Progenitor cell of endocrine pancreas (in vitro differentiated cells): ENCODE measurements at places on chromosomes 11 and 22. TPM values are rescaled to one million over a fixed set of nuclear protein-coding genes. Genes with fewer than 3 reads are reported as not detected.

DNA sequence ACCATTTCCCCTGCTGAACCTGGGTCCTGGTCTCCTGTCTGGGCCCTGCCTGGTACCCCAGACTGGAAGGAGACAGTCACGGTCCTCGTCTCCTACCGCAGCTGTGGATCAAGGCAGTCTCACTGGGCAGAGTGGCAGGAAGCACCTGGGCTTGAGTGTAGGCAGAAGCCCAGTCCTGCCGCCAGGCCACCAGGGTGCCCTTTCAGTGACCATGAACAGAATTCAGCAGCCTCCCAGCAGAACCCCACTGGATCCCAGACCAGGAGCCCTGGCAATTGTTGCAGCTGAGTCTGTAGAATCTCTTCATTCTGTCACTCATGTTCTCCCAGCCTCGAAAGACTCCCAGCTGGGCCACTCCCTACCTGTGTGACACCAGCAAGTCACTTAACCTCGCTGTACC is 25.5 kb upstream of the CREB3L1 start:
- no peak for DNase-seq

DNA sequence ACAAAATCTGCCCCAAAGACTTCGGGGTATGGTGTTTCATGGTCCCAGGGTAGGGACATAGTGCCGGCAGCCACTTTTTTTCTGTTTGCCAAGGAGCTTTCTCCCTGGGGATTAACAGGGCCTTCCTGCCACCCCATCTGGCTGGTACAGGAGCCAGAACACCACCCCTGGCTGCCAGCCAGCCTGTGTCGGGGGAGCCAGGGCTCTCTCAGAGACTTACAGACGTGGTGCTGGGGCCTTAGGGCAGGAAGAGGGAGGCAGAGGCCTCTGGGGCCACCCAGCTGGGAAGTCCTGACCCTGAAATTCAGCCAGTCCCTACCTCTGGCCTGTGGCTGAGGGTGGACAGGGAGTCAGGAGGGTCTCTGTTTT is 52.4 kb upstream of the CDON start:
- no peak for DNase-seq

DNA sequence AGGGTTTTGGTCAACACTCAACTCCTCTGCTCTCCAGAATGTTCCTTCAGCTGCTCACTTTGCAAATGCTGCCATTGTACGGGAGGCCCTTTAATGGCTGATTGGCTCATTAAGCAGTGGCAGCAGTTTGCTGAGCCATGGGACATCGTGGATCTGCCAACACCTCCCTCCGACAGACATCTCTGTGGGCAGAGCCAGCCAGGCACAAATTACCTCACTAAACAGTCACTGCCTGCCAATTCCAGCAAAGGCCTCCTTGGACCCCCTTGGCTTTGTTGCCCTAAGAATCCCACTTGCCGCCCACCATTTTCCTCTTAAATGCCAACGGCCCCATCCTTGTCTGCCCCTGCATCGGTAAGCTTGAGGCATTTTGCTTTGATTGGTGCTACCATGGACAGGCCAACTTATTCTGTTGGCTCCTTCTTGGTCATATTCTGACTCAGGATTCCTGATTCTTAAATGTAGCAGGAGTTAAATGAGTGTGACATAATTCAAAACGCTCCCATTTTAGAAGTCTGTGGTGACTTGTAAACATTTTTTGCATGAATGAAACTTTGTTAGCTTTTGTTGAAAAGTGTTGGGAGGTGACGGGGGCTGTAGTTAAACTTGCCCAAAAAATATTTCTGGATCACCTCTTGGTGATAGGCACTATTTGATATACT is 57.5 kb upstream of the LMO2 start:
- no peak for DNase-seq

GRCh38 chr11:134367781-134368180 is 36.0 kb downstream of the GLB1L2 start:
- DNase-seq: no peak

- DNase-seq: no peak
Observed at GRCh38 chr11:44306052-44306917, 3.7 kb downstream of the ALX4 start.

GRCh38 chr22:48366056-48366455 is 1461.6 kb downstream of the BRD1 start:
- no peak for DNase-seq

DNA sequence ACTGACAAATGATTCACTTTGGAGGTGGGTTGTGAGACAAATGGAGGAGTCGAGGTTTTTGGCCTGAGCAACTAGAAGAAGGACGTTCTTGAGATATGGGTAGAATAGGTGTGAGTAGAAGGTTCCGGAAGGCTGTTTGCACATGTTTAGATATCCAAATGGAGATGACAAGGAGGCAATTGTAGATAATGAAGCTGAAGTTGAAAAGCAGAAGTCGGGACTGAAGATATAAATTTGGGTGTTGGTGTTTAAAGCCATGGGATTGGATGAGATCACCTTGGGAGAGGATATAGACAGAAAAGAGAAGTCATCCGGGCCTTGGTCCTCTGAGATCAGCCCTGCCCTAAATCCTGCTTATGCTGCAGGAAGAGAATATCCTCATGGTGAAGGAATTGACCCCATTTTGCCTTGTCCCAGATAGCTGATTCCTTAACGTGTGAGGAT is 75.5 kb upstream of the CD44 start:
- DNase-seq: no peak

DNA sequence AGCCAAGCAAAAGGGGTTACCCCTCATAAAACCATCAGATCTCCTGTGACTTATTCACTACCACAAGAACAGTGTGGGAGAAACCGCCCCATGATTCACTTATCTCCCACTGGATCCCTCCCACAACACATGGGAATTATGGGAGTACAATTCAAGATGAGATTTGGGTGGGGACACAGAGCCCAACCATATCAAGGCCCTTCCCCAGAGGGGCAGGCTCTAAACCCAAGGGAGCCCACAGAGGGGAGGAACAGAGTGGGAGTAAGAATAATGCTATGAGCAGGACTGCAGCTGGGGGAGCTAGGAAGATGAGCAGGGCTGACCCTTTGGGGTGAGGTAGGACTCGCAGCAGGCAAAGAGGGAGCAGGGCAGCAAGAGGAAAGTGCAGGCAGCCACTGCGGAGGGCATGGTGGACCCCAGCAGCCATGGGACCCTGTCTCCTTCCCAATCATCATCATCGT is 59.3 kb downstream of the CD82 start:
- DNase-seq: no peak

DNA sequence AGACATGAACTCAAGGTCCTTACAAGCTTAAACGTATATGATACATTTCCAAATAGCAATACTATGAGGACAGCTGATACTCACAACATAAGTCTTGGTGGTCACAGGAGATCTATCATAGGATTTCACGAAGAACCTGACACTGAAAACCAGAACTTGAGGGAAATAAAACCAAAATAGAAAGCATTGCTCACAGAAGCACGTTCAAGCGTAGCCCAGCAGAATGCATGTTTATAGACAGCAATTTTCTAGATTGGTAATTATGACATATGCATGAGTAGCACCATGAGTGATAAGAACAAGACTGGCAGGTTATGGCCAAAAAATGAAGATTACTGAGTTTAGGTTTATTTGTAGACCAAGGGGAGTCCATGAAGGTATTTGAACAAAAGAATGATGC is 243.5 kb downstream of the ETS1 start:
- DNase-seq: no peak

DNA sequence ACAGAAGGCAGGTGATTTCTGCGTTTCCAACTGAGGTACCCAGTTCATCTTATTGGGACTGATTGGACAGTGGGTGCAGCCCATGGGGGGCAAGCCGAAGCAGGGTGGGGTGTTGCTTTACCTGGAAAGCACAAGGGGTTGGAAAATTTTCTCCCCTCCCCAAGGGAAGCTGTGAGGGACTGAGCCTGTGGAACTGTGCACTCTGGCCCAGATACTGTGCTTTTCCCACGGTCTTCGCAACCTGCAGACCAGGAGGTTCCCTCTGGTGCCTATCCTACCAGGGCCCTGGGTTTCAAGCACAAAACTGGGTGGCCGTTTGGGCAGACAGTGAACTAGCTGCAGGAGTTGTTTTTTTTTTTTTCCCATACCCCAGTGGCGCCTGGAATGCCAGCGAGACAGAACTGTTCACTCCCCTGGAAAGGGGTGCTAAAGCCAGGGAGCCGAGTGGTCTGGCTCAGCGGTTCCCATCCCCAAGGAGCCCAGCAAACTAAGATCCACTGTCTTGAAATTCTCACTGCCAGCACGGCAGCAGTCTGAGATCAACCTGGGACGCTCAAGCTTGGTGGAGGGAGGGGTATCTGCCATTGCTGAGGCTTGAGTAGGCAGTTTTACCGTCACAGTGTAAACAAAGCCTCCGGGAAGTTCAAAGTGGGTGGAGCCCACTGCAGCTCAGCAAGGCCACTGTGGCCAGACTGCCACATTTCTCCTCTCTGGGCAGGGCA is 97.2 kb downstream of the JRKL start:
- DNase-seq: no peak

GRCh38 chr22:44396021-44396726 is 83.4 kb upstream of the SHISAL1 start:
- DNase-seq: peak; percentile 3

GRCh38 chr11:57903011-57903410 is 120.7 kb upstream of the OR9Q1 start:
- no peak for DNase-seq

DNA sequence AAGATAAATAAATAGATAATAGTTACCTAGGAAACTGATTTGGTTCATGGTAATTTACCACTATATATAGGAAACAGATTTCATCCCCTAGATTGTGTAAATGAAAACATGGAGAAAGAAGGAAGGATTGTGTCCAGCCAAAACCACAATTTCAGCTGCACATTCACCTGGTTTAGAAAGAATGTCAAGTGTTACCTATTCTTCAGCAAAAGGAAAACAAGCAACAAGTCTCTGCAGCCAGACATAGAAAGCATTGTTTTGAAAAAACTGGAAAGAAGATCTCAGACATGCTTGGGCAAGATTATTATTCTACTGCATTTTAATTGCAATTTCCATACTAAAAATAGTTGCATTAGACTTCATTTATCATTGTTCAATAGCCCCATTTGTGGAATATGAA is 8.8 kb upstream of the BMAL1 start:
- no peak for DNase-seq

GRCh38 chr22:50548040-50548920 is 2.6 kb downstream of the KLHDC7B start:
- DNase-seq: no peak

- no peak for DNase-seq
Observed at GRCh38 chr11:72005347-72006260, 6.9 kb downstream of the IL18BP start.

- DNase-seq: no peak
Observed at GRCh38 chr11:95599959-95600586, 189.5 kb downstream of the FAM76B start.

- no peak for DNase-seq
Observed at GRCh38 chr11:71372693-71373657, 75.2 kb downstream of the DHCR7 start.

GRCh38 chr11:117134431-117134830 is 9.7 kb upstream of the PAFAH1B2 start:
- no peak for DNase-seq

DNA sequence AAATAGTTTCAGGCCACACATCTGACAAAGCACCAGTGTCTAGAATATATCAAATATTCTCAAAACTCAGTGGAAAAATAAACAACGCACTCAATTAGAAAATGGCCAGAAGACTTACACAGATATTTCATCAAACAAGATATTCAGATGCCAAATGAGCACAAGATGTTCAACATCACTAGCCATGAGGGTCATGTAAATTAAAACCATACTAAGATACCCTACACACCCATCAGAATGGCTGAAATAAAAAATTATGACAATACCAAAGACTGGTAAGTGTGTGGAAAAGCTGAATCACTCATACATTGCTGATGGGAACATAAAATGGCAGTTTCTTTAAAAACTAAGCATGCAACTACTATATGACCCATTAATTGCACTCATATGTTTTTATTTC is 21.7 kb downstream of the BTG4 start:
- no peak for DNase-seq

DNA sequence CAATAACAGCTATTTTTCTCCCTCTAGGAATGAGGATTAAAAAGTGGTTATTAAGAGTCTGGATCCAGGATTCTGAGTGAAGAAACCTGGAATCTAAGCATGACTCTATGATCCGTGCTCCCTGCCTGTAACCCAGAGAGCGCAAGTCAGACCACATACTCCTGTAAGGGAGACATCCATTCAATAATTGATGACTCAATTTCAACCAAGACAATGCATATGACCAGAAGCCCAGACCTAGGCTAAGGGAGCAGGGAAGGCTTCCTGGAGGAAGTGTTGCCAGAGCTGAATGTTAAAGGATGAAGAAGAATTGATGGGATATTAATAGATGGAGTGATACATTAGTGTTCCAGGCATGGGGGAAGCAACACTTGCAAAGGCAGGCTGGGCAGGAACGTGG is 13.8 kb upstream of the PAMR1 start:
- DNase-seq: no peak

DNA sequence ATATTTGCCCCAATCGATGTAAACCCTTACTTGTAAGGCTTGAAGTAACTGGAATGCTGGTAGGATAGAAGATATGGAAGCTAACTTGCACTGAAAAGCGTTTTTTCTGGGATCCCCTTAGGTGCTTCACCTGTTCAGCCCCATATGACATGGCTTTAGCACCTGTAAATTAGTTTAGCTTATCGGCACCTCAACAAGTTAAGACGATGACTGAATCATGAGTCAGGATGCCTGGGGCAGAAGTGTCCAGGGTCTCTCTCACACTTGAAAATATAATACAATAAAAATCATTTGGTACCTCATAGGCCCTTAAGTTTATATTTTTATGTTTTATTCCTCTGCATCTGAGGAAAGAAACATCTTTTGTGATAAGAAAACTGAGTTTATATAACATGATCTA is 409.2 kb upstream of the LRRC4C start:
- DNase-seq: no peak

DNA sequence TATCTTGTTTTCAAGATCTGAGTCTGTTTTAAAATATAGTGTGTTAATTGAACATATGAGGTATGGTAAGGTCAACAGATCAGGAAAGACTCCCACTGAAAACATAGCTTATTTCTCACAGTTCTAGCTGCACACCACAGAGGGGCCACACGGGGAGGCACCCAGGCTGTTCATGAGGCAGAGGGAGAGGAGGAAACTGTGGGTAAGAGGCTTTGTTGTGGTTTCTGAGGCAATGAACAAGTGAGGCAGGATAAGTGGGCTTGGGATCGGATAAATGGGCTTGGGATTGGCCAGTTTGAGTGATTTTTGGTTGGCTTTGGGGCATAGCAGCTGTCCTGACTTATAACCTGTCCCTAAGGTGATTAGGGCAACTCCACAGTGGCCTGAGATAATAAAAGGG is 242.1 kb downstream of the LUZP2 start:
- DNase-seq: no peak

TMPRSS6 gene
- total RNA-seq: 12.6 and 16.4 TPM in 2 replicates

SAAL1 gene
- 28.3 and 28.5 TPM in 2 replicates for total RNA-seq

TRIM51 gene
- not detected in 2 replicates for total RNA-seq

CNTN5 gene
- total RNA-seq: 0.50 and 1.2 TPM in 2 replicates

DNAJB13 gene
- 1.1 and 1.4 TPM in 2 replicates for total RNA-seq

MS4A6E gene
- not detected in 2 replicates for total RNA-seq

FOLH1 gene
- not detected in 2 replicates for total RNA-seq
